Activated T-helper 17 cell treated with anti-CD3 and anti-CD28 coated beads, Interleukin-2, amount 50 U/mL, for 72 hours (primary cell): ENCODE measurements at places on chromosomes 2 and 18.

DNA sequence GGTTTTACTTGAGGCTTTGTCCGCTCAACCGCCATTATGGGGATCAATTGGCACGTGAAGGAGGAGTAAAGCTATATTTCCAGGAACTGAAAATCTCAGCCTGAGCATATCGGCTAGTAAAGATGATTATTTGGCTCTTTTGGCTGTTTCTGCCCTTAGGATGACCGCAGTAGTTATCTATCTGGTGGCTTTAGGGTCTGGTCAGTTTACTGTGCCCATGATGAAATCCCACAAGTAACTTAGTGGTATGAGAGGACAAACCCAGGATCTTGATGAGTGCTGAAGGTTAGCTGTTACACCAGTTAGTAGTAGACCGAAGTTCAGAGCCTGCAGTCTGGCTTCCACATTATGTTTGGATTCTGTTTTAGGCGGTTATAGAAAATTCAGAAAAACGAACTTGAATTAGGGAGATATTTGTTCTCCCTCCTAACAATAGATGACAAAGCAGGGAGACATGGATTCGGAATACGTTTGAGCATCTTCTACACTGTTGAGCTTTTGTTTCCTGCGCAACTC lies 1.2 kb downstream of the MAT2A start:
- no peak for ATAC-seq

GRCh38 chr2:26035090-26035743 lies 1.3 kb downstream of the RAB10 start:
- no peak for ATAC-seq

DNA sequence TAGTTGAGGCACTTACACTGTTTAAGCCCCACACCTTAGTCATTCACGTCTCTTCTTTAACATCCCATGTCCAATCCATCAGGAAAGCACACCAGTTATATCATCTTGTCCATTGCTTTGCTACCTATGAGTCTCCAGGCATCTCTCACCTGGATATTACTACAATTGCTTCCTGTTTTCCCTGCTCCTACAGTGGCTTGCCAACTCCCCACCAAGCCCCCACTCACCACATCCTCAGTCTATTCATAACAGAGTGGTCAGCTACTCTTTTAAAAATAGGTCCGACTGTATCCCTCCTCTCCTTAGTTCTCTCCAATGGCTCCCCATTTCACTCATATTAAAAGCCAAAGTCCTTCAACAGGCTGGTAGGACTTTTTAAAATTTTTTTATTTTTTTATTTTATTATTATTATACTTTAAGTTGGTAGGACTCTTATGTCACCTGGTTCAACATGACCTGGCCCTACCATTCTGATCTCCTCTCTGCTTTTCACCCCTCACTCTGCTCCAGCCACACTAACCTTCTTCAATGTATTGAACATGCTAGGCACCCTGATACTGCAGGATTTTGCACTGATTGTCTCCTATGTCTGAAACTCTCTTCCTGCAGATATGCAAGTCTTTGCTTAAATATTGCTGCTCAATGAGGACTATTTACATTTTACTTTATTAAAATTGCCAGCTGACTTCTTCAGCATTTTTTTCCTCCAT lies 253.2 kb downstream of the CYRIA start:
- ATAC-seq: no peak

DNA sequence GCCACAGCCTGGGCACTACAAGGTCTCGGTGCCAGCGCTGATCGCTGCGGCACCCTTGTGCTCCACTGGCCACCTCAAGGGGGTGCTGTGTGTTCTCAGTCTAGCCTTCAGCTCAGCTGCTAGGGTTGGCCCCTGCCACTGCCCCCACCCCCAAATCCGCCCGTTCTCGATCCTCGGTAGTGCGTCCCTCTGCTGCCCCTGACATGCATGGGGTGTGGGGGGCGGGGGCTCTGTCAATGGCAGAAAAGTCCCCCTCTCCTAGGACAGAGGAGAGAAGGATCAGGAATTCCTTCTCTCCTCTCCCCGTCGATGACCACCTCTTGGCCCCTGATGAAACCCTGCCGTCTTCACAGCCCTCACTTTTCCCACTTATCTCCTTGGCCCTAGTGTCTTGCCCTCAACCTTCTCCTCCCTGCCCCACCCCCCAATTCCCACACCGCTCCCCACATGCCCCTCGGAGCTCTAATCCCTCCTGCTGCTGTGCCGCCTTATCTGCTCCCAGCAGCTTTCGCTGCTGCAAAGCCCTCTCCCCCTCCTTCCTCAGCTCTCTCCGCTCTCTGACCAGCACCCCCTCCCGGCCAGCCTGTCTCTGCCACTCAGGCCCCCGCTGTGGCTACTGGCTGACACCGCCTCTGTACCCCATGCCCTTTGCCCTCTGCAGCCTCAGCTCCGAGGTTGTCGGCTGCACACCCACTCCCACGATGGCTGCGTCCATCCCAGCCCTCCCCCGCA lies 4.3 kb upstream of the ASIC4 start:
- peak; percentile 79 for ATAC-seq

DNA sequence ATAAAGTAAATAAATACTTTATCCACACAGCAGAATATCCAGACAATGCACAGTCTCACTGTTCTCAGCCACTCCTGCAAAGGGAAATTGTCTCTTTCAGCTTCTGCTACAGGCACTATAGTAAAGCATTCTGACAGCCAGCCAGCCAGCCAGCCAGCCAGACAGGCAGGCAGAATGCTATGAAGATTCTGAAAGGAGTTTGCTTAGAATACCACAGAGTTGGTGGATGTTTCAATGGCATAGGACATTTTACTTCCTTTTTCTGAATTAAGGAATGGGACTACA lies 116.1 kb upstream of the CYP26B1 start:
- ATAC-seq: no peak

- no peak for ATAC-seq
Observed at GRCh38 chr2:35530615-35531135, 824.9 kb upstream of the CRIM1 start.

DNA sequence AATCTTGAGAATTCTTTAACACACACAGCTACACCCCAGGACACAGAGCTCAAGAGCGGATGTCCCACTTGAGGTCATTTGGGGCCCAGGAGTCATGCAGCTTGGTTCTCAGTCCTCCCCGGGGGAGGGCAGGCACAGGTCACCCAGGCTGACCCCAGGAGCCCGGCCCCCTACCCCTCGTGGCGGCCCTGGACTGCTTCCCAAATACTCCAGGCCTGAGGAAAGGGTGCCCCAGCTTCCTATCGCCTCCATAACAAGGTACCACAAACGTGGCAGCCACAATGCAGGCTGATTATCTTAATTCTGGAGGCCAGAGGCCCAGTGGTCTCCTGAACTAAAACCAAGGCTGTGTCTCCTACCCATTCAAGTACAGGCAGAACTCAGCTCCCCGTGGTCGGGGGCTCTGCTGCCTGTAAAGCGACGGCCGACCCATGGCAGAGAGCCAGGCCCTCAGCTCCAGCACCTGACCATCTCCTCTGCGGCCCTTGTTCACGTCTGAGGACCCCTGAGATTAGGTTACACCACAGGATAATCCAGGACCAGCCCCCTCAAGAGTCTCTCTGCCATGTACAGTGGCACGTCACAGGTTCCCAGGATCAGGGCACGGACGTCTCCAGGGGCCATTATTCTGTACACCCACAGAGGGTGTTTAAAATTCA lies 10.5 kb downstream of the SLC66A2 start:
- ATAC-seq: no peak

DNA sequence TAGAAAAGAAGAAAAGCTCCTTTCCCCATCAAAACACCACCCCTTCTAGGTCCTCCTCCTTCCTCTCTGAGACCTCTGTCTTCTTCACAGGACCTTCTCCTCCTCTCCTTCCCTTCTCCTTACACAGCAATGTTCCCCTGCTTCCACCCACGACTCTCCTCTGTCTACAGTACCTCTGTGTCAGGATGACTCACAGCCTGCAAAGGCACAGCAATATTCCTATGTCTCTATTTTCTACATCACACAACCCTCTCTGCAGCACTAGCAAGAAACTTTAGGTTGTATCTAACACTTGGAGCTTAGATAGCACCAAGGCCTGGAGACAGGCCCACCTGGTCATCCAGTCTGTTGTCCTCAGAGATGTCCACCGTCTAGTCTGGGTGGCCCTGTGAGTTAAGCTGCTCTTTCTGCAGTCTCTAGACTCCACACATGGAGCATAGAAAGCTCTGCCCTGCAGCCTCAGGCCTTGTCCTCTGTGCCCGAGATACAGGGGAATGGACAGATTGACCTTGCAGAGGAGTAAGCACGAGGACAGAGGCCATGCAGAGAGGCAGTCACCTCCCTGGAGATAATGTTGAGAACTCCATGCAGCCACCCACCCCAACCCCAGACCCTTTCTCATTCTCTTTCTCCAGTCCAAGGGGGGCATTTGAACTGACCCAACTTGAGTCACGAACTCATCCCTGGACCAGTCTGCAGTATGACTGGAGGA lies 212.0 kb downstream of the TNS1 start:
- ATAC-seq: peak; percentile 71
